ENCODE measurements at places on chromosomes 16 and 17.

DNA sequence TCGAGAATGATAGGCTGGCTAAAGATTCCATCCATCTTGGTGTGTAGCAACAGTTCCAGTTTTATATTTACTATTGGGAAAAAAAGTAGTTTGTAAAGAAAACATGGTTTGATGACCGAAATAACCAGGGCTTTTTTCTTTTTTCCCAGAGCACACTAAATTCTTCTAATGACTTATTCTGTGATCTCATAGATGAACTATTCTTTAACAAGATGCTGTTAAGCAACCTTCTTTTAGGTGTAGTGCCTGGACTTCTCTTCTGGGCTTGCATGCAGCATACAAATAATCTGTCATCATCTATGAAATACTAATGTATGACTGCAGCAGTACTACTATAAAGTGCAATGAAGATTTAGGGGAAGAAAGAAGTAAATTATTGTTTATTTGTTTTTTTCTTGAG is 11.0 kb upstream of the CAPNS2 start:
- DNase-seq = no peak

DNA sequence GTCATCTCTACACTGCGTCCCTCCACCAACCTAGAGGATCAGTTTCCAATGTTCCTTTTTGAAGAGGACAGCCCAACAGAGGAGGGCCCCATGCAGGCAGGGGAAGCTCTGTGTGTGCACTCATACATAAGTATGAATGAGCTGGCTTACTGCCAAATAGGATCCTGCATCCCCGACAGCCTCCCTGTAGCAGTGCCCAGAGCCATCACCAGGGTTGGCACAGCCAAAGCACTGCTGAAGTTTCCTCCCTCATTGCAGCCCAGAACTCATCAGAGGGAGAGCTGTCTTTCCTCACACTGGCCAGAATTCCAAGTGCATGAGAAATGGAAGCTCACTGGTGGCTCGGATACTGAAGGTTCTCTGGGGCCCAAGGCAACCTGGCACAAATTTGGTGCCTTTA is 114.4 kb downstream of the ASIC2 start:
- DNase-seq = no peak

- DNase-seq = no peak
Measured at GRCh38 chr16:80231121-80231520, 309.7 kb upstream of the DYNLRB2 start.

DNA sequence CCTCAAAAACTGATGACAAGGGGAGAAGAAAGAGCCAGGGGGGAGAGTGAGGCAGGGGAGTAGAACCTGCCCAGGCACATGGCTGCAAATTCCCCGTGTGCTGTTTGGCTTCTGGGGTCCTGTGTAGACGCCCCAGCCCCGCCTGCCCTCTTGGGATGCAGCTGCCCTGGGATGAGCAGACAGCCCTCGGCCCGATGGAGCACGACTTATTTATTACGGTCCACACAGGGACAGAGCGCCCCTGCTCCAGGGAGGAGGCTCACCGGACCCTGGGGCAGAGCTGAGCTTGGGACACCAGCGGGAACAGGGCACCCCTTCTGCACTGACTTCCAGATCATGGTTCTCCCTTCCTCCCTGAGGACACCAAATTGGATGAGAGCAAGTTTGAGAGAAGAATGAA is 9.1 kb downstream of the LDHD start:
- no peak for DNase-seq

DNA sequence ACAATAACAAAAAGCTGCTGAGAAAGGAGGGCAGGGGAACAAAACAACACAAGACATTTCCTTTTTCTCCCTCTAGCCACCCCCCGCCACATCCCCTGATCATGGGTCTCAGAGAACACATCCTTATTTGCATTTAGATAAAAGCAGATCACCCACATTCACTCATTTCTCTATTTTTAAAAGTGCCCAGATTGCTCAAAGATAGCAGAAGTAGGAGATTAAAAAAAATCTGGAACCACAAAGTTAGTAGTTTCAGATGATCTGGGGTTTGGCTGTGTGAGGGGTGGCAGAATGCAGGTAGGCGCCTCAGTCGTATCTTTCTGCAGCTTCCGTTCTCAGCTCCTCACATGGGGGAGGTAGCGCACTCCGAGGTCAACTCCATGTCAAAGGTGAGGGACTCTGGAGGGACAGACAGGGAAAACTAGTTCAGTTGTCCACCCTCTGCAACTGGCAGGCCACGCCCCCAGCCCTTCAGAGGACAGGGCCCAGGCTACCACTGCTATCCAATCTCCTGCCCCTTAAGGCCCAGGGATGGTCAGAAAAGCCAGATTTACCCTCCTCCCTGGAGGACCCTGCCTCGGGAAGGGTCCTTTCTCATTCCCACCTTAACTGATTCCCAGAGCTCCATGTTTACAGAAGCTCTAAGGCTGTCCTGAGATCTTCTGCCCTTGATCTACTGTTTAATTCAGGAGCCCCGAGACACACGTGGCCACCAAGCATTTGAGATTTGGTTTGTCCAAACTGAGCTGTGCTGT is 27.3 kb downstream of the STAT5A start:
- DNase-seq = no peak

- DNase-seq = no peak
Measured at GRCh38 chr17:42804918-42805367, 6.3 kb downstream of the CNTD1 start.

- DNase-seq = no peak
Measured at GRCh38 chr17:27622986-27623385, 8.0 kb upstream of the LGALS9 start.

- DNase-seq = no peak
Measured at GRCh38 chr16:4315186-4316107, at the start of gene GLIS2. Gene GLIS2, plus strand, starts transcription at chr16:4316067. Its CDS starts 16,214 bp downstream, at chr16:4332281.

- DNase-seq = no peak
Measured at GRCh38 chr17:362721-363120, 10.1 kb upstream of the RPH3AL start.

DNA sequence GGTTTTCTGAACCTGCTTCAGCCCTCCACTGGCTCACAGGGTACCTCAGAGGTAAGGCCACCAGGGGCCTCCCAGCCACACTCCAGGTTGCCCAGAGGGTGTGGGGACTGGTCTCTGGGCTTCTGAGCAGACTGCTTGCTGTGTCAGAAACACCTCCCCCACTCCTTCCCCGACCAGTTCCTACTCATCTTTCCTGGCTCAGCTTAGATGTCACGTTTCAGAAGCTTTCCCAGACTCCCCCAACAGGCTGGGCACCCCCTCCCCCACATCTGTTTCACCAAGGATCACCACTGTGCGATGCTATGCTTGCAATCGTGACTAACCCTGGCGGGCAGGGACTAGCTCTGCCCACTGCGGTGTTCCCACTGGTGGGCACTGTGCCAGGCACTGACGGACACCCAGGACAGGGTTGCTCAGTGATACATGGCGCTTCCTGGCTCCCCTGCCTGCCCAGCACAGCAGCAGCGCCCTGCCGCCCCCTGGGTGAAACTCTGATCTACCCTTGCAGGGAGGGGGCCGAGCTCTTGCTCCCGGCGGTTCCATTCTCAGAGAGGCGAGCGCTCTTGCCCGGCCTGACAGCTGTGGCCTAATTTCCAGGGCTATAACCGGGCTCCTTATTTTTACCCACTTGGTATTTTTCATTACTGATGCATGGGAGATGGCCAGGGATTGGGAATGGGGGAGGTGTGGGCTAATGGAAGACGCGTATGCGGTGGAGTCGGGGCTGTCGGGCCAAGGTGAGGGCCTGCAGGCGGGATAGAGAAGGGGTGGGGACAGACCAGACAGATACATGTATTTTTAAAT is 29.4 kb upstream of the MTSS2 start:
- DNase-seq = peak; percentile 99

- no peak for DNase-seq
Measured at GRCh38 chr17:77832180-77832560, 126.3 kb upstream of the TNRC6C start.

GRCh38 chr16:26005336-26005735 is 313.6 kb downstream of the HS3ST4 start:
- no peak for DNase-seq

DNA sequence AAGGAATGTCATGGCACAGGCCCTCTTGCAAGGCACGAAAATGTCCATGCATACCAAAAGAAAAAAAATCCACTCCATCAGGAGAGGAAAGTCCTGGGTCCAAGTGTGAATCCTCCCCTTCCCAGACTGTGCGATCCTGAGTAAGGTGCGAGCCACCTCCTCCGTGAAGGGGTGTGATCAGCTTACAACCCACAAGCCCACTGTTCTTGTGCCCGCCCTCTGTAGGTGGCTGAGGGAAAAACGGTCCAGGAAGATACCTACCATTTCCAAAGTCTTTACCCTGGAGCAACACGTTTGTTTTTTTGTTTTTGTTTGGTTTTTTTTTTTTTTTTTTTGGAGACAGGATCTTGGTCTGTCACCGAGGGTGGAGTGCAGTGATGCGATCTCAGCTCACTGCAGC is 116.5 kb downstream of the ZNF423 start:
- DNase-seq = no peak

GRCh38 chr17:16352667-16353316 is 477 bp downstream of the CENPV start:
- DNase-seq = no peak

Measured in gastrocnemius medialis (tissue), 4 donors.